ENCODE measurements at places on chromosomes 1 and 21. TPM values are rescaled to one million over a fixed set of nuclear protein-coding genes. Genes with fewer than 3 reads are reported as not detected.

Gene PPFIA4
- total RNA-seq: 11.1 TPM

DNA sequence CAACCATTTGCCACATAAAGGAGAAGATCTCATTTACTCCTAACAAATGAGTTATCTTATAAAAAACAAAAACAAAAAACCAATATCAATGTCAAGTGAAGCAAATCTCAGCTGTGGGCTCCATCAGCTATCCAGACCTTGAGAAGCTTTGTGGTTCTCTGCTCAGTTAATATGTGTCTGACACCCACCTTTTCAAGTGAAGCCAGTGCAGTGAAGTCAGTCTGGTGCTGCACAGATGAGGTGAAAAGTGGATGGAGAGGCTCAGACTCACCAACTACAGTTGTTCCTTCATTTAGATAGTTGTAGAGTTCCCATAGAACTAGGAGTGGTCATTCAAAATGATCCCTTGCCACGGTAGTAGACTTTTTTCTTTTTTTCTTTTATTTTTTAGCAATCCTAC lies 106.8 kb downstream of the NTNG1 start:
- no peak for DNase-seq

- DNase-seq: no peak
Measured at GRCh38 chr1:87399701-87400100, 71.0 kb downstream of the LMO4 start.

GRCh38 chr1:228087771-228088251 lies 5.3 kb downstream of the ARF1 start:
- no peak for DNase-seq

Gene CAMK1G
- total RNA-seq: 7.3 TPM

All from occipital lobe (tissue), 3 donors.